ENCODE measurements at places on chromosomes 3 and 15.

- no peak for DNase-seq
Observed at GRCh38 chr15:52421029-52421428, 107.7 kb downstream of the MYO5A start.

DNA sequence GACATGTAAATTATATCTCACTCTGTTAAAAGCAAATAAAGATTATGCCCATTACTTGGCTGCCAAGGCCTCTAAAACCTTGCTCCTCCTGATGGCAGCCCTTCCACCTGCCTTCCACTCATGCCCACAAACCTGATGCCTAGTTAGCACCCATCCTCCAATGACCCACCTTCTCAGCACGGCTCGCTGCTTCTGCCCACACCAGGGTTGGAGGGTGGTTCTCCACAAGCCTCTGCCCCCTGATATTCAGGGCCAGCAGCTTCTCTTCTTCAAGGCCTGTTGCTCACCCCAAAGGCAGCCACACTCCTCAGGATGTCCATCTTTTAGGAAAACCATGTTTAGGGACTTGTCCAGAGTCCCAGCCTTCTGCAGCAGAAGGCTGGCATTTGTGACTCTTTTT, 263.4 kb upstream of the TLE3 start:
- DNase-seq: no peak

- no peak for DNase-seq
Observed at GRCh38 chr3:189286188-189286587, 114.4 kb downstream of the TPRG1 start.

DNA sequence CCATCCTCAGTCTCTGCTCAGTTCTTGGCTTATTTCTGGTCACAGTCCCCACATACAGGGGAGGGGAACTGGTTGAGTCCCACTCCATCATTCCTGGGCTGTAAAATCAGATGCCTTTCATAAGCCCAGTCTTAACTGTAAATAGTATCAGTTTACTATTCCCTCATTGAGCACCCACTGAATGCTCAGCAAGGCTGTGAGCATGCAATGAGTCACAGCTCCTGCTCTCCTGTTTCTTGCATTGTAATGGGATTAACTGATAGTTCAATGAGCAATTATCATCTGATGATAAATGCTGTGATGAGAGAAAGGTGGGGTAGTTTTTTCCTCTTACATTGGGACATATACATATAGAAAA, 113.6 kb upstream of the TPM1 start:
- no peak for DNase-seq

DNA sequence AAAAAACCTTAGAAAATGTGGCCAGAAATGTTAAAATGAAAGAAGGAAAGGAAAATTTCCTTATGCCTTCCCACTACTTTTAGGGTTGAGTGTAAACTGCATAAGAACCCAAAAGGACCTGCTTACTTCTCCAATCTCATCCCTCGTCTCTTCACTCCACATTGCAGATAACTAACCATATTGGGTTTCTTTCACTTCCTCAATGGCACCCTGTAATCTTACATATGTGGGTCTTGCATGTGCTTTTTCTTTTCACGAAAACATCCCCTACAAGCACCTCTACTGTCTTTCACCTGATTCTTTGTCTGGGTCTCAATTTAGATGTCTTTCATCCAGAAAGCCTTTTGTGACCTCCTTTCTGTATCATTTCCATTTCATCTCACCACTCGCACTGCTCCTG, 23.1 kb downstream of the EOMES start:
- DNase-seq: no peak

- DNase-seq: no peak
Observed at GRCh38 chr15:73727330-73727976, 25.7 kb downstream of the INSYN1 start.

GRCh38 chr15:92653366-92653765, 2.2 kb downstream of the FAM174B start:
- DNase-seq: no peak

GRCh38 chr3:135034291-135034768, 239.3 kb downstream of the EPHB1 start:
- peak; percentile 84 for DNase-seq

- DNase-seq: peak; percentile 55
Observed at GRCh38 chr3:72661115-72661457, 187.2 kb downstream of the SHQ1 start.

- no peak for DNase-seq
Observed at GRCh38 chr3:51384055-51384725, 901 bp upstream of the MANF start.

GRCh38 chr3:103752986-103753385, 1318.2 kb downstream of the ZPLD1 start:
- DNase-seq: no peak

DNA sequence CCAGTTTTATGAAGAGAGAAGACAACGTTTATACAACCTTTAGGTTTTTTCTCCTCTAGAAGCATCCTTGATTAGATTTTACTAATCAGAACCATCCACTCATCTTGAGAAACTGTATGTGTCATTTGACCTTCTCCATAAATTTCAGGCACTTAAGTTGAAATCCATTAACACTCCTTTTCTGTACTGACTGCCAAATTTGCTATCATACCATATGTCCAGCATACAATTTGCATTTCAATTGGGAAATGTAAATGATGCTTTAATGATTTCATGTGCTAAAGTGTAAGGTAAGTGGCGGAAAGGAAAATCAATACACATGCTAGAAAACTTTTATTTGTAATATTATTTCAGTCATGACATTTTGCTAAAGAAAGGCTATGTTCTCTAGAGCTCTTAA, 731.6 kb downstream of the GBE1 start:
- no peak for DNase-seq

- DNase-seq: no peak
Observed at GRCh38 chr3:141331377-141332318, 36.7 kb upstream of the ZBTB38 start.

- DNase-seq: no peak
Observed at GRCh38 chr3:51673181-51673801, 2.2 kb downstream of the TEX264 start.

DNA sequence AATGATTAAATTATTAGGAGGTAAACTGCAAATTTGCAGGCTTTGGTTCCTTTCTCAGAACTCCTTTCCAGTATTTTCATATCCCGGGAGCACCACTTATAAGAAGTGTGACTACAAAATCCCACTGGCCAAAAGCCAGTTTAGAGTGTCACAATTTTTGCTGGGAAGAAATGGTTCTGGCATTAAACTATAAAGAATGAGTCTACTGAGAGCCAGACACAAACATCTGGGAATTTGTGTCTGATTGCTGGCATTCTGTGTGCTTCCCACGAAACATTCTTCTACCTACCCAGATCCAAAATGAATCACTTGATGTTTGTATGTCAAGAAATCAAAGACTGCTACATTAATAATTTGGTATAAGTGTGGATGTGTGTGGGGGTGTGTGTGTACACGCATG, 82.8 kb downstream of the DUT start:
- DNase-seq: no peak

DNA sequence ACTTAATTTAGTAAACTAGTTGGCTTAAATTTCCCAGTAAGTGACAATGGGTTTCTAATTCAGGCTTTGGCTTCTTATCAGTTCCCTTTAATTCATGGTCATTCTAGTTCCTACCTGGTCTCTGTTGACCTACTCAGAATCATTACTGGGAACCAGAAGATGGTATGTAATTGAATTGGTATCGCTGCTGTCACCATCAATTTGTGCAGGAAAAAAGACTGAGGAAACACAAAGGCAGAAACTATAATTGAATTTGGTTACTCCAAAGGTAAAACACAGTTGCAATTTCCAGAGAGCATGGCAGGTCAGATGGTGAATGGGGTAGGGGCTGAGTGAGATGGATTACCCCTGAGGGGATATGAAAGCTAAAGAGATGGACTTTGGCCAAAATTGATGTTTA, 226.5 kb upstream of the GAP43 start:
- DNase-seq: no peak

DNA sequence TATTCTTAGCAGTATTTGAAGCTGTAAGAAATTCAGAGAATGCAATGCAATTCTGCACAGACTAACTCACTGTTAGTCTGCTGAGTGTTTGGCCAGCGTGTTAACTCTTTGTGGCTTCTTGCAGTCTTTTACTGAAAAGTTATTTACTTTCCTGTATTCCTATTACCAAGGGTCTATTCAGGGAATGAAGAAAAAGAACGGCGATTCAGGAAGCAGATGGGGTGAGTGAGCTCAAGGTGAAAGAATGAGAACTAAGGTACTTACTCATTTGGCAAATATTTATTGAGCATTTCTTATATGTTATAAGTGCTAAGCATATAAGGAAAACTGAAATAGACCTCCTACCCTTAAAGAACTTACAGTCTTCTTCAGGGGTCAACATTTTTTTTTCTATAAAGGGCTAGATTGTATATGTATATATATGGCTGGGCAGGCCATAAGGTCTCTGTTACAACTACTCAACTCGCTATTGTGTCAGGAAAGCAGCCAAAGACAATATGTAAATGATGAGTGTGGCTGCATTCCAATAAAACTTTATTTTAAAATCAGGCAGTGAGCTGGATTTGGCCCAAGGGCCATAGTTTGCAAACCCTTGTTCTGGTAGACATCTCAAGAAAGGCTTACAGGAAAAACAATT, 271.9 kb upstream of the GADL1 start:
- DNase-seq: no peak

- DNase-seq: no peak
Observed at GRCh38 chr3:129378949-129379348, 49.5 kb downstream of the EFCAB12 start.

- DNase-seq: no peak
Observed at GRCh38 chr3:27715863-27716262, 6.3 kb downstream of the EOMES start.

DNA sequence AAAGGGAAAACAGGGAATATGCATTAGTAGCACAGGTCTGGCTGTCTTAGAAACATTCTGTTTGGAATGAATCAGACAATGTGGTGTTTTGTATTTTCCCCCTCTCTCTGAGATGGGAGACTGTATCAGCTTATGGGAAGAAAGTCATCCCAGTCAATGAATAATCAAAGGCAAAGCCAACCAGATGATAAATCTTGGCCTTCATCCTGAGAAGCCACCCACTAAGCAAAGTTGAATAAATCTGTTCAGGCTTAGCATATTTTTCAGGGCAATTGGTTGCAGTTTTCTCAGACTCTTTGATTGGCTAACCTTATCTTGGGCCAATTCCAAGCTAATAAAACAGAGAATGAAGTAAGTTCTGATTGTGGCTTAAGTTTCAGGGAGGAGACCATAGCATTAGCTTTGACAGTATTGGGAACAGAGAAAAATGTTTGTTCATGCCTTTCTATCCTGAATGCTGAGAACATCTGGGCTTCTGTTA, 63.6 kb upstream of the ARL8B start:
- no peak for DNase-seq

DNA sequence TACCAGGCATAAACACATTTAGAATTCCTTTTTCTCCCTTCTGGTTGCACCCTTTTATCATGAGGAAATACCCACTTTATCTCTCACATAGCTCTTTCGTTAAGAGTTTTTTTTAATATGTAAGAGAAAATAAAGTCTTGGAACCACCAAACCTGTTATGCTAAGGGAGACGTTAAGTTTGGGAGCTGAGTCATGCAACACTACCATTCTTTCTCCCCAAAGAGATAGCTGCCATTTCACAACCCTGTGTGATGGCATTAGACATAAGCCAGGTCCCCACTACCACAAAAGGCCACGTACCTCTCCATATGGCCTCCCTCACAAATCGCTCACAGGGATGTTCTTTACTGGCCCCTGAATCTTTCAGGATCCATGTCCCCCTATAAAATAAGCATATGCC, 7.6 kb upstream of the NIPA1 start:
- no peak for DNase-seq

DNA sequence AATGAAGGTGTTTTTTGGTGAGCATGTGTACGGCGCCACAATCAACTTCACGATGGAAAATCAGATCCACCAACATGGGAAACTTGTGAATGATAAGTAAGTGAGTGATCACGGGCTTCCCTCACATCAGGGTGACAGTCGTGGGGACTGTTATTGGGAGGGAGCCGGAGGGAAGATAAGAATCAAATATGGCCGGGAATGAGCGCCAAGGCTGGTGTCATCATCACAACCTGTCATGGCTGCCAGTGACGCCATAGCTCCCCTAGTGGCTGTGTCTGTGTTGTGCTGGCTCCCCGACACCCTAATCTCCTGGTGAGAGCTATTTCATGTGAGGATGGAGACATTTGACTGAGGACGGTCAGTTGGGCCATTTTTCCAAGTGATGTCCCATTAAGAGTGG, 168.5 kb downstream of the SV2B start:
- DNase-seq: no peak

DNA sequence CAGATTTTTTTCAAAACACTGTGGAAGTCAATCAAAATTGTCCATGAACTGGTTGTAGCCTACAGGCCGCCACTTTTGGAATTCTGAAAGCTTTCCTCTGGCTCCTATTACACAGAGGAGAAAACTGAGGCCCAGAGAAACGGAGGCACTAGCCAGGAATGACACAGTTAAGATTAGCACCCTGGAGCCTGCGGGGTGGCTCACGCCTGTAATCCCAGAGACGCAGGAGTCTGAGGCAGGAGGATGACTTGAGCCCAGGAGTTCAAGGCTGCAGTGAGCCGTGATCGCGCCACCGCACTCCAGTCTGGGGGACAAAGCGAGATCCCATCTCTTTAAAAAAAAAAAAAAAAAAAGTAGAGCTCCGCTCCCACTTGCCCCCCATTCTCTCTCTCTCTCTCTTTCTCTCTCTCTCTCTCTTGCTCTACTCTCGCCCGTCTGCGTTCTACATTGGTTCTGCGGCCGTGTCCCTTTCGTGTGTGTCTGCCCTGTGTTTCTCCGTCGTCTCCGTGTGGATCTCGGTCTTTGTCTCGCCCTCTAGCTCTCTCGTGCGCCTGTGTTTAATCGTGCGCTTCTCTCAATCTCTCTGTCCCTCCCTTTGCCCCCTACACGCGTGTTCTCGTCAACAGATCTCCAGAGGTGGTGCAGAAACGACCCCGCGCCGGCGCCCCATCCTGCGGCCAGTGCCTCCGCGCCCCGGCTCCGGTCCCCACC, 512 bp upstream of the TRH start:
- DNase-seq: no peak

DNA sequence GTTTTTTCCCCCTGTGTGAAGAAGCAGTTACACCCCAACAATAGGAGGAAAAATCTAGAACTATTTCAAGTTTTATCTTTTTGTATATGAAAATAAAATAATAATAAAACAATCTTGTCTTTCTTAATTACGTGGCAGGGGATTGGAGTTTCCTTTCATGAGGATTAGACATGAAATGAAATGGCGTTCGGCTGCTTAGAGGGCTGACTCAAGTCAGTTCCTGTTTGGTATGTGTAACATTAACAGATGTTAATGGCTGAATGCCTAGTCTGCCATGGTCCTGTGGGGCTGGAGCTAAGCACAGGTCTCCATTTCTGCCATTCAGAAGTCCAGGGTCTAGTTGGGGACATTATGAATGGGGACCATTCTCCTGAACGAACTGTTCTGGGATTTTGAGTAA, 3.1 kb upstream of the EXOG start:
- DNase-seq: no peak

- DNase-seq: no peak
Observed at GRCh38 chr3:76047368-76047767, 262.0 kb upstream of the ZNF717 start.

GRCh38 chr15:56369234-56369633, 4.0 kb downstream of the TEX9 start:
- no peak for DNase-seq
